ENCODE measurements at places on chromosomes 4 and X. TPM values are rescaled to one million over a fixed set of nuclear protein-coding genes. Genes with fewer than 3 reads are reported as not detected.

The MAGEA9B gene
- not detected for polyA plus RNA-seq

The MFAP3L gene
- 8.3 TPM for polyA plus RNA-seq

The ADAM29 gene
- polyA plus RNA-seq: 0.13 TPM

The ABRAXAS1 gene
- 17.6 TPM for polyA plus RNA-seq

The C4orf46 gene
- polyA plus RNA-seq: 10.4 TPM

The XAGE1A gene
- polyA plus RNA-seq: not detected

The IL13RA1 gene
- polyA plus RNA-seq: 65.5 TPM

The FIP1L1 gene
- polyA plus RNA-seq: 57.7 TPM

The IL21 gene
- not detected for polyA plus RNA-seq

The FAAH2 gene
- polyA plus RNA-seq: 10.6 TPM

The CT45A6 gene
- not detected for polyA plus RNA-seq

The NDUFC1 gene
- 82.9 TPM for polyA plus RNA-seq

The GPRASP1 gene
- polyA plus RNA-seq: 13.8 TPM

The ATP1B4 gene
- 0.45 TPM for polyA plus RNA-seq

The NPFFR2 gene
- polyA plus RNA-seq: not detected
